Left ventricle myocardium inferior (tissue), 1 donor: ENCODE measurements at places on chromosomes 1 and 21.

DNA sequence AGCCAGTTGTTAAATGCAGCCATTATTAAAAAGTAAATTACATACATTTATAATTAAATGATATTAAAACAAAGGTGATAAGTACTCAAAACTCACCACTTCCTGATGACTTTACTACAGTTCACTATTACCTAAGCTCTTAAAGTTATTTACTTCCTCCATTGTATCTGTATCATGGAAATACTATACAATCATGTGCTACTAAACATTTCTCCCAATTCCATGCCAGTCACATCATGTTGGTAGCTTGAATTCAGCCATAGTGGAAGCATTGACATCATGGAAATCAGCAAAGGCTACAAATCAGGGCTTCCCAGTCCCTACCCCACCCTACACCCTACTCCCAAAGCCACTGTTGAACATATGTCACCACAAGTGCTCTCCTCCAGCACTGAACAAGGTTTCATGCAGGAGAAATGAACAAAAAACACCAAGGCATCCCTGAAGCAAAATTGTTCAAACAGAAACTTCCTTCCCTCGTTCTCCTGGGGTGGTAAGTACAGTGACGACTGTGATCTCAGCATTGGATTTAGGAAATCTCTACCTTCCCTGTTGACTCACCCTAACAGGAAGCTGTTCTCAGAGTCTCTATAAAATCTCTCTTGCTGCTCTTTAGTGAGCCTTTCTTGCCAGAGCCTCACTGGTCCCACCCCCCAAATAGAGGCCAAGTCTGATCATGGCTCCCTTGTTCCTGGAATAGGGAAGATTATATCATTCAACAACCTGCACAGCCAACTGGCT lies 12.7 kb downstream of the VSIG8 start:
- DNase-seq: no peak

DNA sequence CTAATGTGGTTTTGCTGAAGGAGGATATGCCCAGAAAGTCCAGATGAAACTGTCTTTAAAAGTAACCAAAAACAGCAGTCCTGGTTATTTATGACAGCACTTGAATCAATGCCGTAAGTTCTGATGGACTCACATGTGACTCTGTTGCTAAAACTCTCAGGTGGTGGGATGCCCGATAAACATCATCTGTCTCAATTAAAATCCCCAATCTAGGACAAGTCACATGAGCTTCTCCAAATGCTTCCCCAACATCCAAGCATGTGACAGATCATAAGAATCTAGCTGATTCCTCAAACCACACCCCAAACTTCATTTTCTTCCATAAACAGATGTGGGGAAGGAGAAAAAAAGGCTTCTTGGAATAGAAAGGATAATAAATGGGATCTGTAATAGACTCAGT lies 786 bp upstream of the CTSK start:
- DNase-seq: no peak

DNA sequence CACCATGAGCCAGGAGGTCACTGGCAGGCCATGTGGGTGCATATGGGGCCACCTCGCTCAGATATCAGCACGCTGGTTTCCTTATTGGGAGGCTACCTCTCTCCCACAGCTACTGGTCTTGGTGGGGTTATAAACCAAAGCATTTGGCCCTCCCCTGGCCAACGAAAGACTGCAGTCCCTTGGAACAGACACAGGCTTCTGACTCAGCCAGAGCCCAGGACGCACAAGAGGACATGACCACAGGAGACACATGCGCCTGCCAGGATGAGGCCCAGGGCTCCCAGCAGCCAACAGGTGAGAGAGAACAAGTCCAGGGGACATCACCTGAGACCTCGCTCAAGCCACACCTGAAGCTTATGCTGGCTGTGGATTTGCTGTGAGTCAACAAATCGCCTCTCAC lies 13.8 kb downstream of the NPHP4 start:
- no peak for DNase-seq

DNA sequence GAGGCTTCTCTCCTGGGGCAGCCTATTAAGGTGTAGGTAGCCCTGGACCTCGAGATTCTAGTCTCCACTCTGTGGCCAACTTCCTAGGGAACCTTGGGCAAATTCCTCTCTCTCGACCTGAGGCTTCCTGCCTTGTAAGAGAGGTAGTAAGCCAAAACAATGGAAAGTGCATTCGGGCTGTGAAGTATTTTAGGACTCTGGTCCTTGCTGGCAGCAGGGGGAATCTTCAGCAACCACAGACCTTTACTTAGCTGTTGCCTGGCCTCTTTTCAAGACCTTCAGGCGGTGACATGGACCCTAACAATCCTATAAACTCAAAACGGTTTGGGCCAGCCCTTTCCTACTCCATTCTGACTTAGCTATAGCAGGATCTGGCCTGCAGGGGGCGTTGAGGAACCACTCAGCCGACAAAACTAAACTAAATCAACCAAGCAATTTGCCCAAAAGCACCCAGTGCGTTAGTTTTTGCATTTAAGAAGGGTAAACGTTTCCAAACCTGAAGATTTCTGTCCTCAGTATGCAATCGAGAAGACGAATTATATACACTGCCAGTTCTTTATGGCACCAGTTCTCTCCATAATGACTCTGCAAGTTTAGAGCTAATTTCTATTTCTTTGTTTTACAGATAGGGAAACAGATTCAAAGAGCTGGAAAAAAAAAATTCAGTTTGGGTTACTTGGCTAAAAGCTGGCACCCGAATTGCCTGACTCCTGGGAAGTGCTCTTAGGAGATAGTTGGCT lies 10.9 kb upstream of the SESN2 start:
- DNase-seq: peak; percentile 81

- DNase-seq: no peak
Observed at GRCh38 chr1:154334079-154335024, 9.0 kb downstream of the ATP8B2 start.

DNA sequence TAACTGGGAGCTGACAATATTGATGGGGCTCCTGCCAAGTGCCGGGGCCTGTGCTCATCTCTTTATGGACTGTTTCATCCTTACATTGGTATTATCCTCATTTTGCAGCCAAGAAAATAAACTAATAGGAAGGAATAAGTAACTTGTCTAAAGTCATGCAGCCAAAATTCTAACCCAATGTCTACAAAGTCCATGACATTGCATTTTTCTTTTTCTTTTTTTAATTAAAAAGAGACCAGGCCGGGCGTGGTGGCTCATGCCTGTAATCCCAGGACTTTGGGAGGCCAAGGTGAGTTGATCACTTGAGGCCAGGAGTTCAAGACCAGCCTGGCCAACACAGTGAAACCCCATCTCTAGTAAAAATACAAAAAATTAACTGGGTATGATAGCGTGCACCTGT lies 18.8 kb downstream of the DEGS1 start:
- no peak for DNase-seq

- DNase-seq: peak; percentile 75
Observed at GRCh38 chr1:184482136-184482535, 95.3 kb downstream of the C1orf21 start.

GRCh38 chr1:171819946-171820345 lies 21.4 kb upstream of the DNM3 start:
- no peak for DNase-seq

DNA sequence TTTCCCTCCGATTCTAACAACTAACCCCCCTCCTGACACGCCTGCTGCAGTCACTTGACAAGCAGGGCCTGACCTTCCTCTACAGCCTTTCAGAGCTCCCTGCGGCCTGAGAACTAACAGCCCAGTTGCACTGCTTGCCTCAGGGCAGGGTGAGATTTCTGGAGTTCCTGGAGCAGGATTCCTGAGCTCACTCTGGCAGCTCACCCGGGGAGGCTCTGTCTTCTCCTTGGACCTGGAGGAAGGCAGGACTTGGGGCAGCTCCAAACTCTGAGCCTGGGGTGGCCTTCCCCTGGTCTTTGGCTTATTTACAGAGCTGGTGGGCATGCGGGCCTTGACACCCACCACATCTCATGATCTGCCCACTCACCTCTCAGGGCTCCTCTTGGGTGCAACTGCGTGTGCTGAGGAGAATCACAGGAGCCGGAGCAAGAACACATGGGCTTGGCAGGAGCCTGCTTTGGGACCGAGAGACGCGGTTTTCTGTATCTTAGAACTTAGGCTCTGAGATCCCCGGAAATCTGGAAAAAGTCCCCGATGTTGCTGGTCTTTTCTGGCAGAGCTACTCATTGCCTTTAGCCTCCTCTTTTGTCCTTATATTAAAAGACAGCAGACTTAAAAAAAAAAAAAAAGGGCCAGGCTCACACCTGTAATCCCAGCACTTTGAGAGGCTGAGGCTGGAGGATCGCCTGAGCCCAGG lies 13.1 kb upstream of the SLC25A34 start:
- DNase-seq: no peak
